ENCODE measurements at places on chromosomes 7 and 10.

DNA sequence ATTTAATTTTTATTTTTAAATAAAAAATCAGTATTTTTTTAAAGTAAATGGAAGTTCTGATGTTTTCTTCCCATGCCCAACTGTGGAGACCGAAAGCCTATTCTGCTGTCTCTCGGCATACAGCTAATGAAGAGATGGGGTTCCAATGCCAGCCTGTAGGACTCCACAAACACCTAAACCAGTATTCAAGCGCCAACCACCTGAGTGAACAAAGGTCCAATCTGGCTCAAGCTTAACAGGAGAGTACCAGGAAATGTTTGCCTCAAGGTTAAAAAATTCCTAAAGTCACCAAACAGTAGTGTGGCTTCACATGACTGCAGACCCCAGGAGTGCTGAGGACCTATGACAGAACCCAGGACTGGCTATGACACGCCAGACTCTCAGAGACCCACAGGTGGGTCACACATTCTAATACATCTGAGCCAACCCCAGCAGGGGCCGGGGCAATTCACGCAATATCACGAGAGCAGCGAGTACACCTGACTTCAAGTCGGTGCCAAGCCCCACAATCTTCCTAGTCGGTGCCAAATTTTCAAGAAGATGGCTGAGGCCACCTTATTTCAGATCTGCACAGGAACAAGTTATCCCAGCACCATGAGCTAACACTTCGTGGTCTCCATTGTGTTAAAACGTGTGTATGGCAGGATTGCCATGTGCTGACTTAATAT is 31.6 kb downstream of the KIAA1549 start:
- DNase-seq: no peak

GRCh38 chr10:114271779-114272167 is 32.7 kb downstream of the VWA2 start:
- no peak for DNase-seq

GRCh38 chr10:44801383-44802327 is 109.5 kb upstream of the TMEM72 start:
- no peak for DNase-seq

GRCh38 chr10:49269523-49269922 is 29.4 kb upstream of the C10orf71 start:
- DNase-seq: no peak

DNA sequence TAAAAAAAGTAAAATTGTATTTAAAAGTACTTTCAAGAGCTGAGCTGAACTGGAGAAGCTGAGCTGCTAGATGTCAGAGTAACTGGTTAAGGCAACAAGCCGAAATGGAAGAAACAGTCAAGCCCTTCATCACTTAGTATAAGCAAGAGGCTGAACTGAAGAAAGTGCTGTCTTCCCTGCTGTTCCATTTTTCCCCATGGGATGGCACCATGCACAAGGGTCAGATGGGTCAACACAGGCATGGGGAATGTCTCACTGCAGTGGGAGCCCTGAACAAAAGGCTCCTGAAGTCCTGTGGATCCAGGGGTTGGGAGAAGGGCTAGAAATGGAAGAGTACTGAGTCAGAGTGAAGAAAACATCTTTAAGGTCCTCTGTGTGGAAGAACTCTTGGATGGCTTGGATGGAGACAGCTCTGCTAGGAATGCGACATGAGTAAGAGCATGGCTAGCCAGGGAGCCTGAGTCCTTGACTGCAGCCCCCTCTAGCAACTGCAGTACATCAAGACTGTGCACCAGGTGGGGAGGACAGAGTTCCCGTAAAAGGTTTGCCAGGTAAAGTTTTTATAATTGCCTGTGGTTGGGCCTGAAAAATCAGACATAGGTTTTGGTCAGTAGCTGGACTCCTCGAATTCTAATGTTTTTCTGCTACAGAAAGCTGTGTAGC is 348.3 kb downstream of the GPR158 start:
- DNase-seq: no peak

- DNase-seq: no peak
Observed at GRCh38 chr7:15932318-15932717, 245.8 kb upstream of the MEOX2 start.
